Stimulated activated CD8-positive, alpha-beta memory T cell treated with anti-CD3 and anti-CD28 coated beads, Interleukin-2, amount 100 ng/mL, for 1 hour (primary cell): ENCODE measurements at places on chromosomes 5 and 9.

- DNase-seq, result peak; percentile 74
Measured at GRCh38 chr9:137095664-137096517, 9.1 kb downstream of the MAN1B1 start.

GRCh38 chr5:149643781-149644180 is 62.5 kb downstream of the ARHGEF37 start:
- no peak for DNase-seq

DNA sequence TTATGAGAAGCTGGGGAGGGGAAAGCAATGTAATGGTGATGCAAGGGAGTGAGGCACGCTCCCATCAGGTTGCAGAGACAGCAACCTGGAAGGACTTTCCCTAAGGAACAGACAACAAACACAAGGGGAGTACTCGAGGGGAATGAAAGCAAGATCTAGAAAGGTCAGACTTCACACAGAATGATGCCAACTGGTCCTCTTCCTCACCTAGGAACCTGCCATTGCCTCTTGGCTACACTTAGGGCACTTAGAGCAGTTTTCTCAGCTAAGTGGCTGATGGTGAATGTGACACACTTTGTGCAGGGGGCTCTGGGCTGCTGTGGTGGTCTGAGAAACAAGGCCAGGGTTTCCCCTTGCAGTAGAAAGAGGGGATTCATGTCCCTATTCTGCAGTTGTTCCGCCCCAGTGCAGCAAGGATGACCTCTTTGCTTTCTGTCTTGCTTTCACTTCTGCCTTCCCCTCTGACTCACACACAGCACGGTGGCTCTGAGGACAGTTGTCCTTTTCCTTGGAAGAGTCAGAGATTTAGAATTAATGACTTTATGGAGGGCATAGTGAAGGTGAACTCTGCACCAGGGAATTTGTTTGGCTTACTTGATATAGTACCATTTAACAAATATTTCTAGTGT is 394.0 kb upstream of the KLF4 start:
- DNase-seq, result no peak

DNA sequence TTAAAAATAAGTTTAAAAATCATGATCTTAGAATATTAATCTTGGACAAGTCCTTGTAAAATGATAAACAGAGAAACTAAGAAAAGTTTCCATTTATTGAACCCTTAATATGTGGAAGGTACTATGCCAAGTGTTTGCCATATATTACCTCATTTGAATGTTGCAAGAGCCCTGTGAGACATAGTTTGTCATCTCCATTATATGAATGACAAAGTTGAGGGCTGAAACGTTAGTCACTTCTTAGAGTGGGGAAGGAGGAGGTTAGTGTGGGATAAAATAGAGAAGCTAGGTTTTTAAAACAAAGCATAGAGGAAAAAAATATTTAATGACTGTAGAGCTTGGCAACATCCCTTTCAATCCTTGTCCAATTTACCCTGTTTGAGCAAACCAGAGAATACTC is 2.0 kb downstream of the TNC start:
- DNase-seq, result no peak

DNA sequence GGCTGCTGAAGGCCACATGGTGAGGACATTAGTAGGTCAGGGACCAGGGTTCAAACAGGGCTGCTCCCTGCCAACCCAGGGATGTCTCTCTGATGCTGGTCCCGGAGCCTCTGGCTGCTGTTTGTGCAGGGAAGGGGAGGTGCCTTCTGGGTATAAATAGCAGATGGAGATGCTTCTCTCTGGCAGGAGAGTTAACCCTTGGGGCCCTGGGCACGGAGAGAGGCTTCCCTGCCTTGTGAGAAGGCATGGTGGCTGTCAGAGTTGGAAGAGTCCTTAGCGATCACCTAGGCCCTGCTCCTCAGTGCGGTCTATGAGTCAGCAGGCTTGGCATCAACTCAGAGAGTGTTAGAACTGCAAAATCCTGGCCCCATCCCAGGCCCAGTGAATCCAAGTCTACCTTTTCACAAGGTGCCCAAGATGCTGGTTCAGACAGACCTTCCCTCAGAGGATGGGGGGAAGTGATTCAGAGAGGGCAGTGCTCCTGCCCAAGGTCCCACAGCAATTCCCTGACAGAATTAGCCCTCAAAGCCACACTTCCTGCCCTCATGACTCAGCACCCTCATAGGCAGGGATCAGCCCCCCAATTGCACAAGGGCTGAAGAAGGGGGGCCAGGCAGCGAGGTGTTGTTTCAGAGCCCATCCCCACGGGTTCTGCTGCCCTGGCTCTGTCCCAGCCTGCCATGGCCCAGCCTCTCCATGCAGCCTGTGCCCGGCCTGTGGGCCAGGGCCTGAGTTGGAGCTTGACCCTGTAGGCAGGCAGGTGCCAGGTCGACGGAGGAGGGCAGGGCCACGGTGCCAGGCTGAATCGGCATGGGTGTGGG is 25.6 kb downstream of the CAMK2A start:
- no peak for DNase-seq

DNA sequence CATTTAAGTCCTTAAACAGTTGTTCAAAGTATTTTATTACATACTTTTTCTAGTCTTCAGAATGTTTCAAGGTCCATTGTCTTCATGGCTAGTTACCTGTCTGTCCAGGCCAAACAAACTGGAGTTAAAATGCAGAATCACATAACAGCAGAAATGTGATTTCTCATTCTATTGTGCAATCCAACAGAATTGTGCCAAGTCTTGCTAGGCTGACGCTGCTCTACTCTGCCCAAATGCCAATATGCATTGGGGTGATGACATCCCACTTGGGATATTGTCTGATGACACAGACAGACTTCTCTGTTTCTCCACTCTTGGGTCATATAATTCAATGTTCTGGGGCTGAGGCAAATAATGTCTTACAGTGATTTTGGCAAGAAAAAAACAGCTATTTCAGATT is 5.2 kb upstream of the SLC22A5 start:
- DNase-seq, result no peak

- no peak for DNase-seq
Measured at GRCh38 chr5:33516421-33516820, 75.7 kb downstream of the TARS1 start.

- no peak for DNase-seq
Measured at GRCh38 chr5:55994495-55994997, at the start of gene IL6ST. IL6ST (minus strand) TSS chr5:55994963; CDS start chr5:55976278, 18,685 bp downstream.

DNA sequence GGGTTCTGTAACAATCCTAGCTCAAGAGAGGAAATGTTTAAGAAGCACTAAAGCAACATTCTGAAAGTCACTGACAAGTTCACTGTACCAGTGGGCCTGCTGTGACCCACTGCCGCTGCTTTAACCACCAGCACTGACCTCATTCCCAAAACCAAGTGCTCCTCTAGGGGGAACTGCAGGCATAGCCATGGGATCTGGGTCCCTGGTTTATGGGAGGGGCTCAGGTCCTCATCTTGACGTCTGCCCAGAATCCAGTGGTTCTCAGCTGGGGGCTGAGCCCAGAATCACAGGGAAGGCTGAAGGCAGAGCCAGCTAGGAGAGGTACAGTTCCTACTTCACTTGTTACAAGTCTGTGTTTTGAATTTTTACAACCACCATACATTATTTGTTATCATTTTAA is 36.1 kb upstream of the SLC2A8 start:
- no peak for DNase-seq

DNA sequence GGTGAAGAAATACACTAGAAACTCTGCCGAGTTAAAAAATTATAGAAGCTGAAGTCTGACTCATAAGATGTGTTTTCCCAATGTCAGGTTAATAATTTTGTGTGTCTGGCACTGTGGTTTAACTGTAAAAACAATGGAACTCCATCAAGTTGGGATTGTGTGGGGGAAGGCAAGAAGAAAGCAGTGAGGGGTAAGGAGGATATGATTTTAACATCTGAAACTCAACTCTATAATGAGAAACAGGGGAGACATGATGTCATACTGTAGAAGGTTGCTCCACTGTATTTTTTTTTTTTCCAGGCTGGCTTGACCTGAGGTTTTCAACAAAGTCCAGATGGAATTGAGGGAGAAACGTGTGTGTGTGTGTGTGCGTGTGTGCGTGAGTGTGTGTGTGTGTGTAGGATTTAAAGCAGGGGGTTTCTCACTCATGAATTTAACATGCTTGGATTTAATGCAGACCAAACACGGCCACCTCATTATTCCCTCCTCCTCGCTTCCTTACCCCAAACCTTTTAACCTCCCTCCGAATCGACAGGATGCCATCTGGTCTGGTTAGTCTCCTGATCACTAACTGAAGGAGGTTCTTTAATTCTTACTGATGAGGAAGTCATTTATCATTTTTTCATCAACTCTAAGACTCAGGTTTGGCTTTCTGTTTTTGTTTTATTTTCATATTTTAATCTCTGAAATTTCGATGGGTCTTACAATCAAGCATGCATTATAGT is 140.2 kb upstream of the LPAR1 start:
- no peak for DNase-seq

GRCh38 chr5:13957032-13957645 is 12.7 kb upstream of the DNAH5 start:
- no peak for DNase-seq

DNA sequence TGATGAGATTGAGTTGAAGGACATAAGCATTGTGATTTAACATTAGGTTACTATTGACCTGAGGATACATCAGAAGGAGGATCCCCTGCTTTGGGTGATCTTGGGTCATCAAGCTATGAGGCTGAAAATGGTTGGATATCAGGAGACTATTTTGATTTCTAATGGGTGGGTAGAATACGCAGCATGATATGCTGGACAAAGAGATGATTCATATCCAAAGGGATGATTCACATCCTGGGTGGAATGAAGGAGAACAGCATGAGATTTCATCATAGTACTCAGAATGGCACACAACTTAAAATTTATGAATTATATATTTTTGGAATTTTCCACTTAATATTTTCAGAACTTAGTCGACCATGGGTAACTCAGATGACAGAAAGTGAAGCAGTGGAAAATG is 1759.5 kb upstream of the C9orf72 start:
- no peak for DNase-seq

DNA sequence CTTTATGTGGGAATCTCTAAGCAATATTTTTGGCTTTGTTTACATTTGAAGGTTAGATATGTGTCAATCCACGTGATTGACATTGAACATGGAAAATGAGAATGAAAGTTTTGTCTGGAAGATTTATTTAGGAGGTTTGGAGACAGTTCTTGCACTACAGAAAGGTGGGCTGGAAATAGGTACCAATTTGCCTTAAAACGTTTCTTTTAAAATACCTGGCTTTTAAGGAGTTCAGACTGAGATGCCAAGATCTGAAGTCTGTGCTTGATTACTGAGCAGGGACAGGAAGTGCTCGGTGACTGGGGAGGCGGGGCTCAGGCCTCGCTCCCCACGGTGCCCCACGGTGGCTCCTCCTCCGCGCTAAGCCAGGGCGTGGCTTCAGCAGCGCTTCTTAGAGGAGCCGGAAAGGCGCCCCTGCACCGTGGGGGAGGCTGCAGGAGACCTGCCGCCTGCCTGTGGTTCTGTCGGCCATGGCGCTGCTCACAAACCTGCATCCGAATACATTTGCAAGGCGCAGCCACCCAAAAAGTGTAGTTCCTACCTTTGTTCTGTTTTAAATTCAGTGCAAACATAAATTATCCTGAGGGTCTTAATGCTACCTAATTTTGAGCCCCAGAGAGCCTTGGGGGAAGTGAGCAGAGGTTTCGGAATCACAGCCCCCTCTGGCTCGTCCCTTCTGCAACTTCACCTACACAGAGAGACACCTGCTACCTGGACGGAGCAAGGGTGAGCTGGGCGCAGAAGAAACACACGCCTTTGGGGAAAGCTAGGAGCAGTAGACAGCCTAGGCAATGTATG is 49.2 kb downstream of the USP20 start:
- peak; percentile 91 for DNase-seq

GRCh38 chr5:134552301-134552700 is 26.8 kb downstream of the JADE2 start:
- DNase-seq, result no peak

DNA sequence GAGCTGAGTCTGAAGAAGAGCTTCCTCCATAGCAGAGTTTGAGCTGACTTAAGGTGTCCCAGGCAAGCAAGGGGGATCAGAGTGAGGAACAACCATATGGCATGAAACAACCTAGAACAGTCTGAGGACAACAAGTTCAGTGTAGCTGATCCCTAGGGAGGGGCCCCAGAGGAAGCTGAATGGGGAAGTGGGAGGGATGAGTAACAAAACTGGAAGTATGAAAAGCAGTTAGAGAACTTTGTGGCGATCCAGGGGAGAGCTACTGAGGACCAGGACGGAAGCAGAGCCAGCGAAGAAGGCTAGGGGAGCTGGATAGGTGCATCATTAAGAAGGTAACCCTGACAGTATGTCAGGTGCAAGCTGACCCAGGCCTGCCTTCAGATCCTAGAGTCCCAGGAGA is 580.8 kb downstream of the BNC2 start:
- no peak for DNase-seq

- no peak for DNase-seq
Measured at GRCh38 chr5:145718956-145719355, 116.2 kb downstream of the PRELID2 start.

DNA sequence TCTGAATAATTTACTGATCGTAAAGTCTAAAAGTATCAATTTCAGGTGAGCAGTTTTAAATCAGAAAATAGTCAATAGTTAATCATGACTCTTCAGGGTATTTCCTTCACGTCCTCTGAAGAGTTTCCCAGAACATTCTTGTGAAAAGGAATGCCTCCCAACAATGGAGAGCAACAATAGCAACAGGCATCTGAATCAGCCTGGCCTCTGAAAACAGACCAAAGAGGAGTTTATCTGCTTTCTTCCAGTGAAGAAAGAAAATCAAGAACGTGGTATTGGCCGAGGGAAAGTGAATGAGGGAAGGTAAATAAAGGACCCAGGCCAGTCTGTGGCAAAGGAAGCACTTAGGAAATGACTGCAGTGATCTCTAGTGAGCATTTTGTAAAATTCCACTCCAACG is 26.1 kb upstream of the RASGEF1C start:
- DNase-seq, result no peak

GRCh38 chr5:112163435-112163834 is 255.6 kb downstream of the EPB41L4A start:
- no peak for DNase-seq
